Right atrium auricular region (tissue), 2 donors: ENCODE measurements at places on chromosomes 1 and 21.

DNA sequence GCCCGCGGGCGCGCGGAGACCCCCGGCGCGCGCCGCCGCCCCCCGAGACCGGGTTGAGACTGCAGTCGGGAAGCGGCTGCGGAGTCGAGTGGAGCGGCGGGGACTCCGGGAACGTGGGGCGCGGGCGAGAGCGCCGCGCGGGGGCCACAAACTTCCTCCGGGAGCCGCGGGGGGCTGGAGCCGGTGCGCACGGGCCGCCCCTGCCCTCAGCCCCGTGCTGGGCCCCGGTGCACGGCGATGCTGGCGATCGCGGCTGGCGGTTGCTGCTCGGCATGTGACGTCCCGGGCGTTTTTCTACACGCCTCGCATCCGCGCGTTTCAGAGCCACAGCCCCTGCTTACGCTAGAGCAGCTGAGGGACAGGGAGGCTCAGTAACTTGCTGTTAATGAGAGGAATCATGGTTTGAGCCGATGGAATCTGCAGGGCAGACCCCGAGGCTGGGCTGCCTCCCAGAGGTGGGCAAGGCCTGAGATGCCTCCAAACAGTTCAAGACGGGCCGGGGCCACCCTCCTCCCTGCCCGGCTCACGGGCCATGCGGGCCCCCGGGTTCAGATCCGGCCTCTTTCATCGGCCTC lies 520 bp downstream of the TMEM201 start:
- DNase-seq, result no peak

- DNase-seq, result no peak
These were observed 17.2 kb upstream of the CXADR start for GRCh38 chr21:17495680-17496079.

DNA sequence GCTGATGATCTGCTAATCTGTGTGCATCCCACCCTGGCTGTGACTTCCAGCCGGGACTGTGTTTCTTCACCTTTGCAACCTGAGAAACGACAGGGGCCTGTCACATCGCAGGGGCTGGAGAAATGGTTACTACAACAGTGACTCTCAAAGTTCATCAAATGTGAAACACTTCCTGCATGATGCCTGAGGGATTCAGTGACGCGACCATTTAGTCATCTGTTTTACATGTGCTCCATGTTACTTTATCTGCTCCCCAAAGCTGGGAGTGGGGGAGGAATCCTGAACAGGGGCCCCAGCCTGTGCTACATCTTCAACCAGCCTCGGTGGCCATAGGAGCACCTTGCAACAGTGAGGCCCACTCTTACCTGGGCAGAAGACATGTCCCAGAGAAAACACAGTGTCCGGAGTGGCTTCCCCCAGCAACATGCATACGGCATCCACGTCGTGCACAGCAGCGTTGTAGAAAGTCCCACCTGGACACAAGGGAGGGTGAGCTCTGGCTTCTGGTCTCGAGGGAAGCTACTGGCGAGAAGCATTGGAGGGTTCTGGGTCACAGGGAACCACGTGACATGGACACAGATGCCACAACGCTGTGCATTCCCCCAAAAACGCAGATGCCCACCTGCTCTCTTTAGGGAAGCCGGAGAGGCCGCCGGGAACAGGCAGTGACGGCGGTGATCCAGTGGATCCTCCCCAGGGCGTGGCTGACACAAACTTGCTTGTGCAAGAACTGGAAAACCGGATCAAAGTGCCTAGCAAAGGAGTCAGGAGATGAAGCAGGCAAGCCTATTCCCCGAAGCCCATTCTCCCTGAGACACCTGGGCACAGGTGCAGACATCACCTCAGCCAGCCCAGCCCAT lies 9.6 kb upstream of the CCDC27 start:
- no peak for DNase-seq

- DNase-seq, result no peak
These were observed 27.9 kb upstream of the KCNA2 start for GRCh38 chr1:110634086-110634454.

DNA sequence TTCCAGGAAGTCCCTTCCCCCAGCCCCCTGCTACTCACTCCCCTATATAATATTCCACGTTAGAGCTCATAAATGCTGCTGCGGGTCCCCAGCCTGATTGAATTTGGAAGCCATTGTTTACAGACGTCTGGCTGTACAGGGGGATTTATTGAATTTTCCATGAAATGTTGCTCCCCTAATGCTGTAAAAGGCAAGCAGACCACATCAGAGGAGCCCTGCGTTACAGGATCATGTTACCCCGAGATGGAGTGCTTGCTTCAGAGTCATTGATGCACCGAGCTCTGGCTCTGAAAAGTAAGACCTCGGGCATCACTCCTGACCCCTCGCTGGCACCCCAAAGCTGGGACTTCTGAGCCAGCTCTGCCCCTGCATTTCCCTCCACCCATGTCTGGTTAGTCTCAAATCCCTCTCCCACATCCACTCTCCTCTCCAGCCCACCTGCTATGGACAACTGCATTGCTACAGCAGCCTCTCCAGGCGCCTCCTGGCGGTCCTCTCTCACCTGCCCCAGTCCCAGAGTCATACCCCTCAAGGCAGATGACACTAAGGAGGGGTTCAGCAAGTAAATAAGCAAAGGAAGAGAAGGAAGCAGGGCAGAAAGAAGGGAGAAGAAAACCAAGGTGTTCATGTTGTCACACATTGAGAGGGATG lies 127.8 kb downstream of the TMEM53 start:
- no peak for DNase-seq

DNA sequence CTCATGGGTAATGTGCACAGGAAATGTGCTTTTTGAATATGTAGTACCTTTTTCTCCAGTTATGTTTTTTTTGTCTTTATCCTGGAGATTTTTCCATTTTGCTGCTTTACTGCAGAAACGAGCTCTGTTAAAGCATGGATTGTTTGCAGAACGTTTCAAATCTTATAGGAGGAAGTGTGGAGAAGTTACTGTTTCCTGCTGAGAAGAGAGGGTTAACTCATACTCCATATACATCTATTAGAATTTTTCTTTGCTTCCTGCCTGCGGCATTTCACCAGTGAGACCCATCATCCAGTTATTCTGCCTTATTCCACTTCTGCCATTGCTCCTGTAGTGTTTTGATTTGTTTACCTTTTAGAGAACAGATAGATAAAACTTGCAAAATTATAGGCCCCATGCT lies 2.0 kb downstream of the RPRD2 start:
- DNase-seq, result no peak

GRCh38 chr1:45669859-45670655 lies 16.3 kb downstream of the GPBP1L1 start:
- no peak for DNase-seq

- no peak for DNase-seq
These were observed 1.9 kb downstream of the DDAH1 start for GRCh38 chr1:85462931-85463649.

GRCh38 chr1:202804126-202804525 lies 4.1 kb downstream of the KDM5B start:
- DNase-seq, result no peak

GRCh38 chr1:47532921-47533792 lies 95.3 kb downstream of the FOXD2 start:
- peak; percentile 58 for DNase-seq

DNA sequence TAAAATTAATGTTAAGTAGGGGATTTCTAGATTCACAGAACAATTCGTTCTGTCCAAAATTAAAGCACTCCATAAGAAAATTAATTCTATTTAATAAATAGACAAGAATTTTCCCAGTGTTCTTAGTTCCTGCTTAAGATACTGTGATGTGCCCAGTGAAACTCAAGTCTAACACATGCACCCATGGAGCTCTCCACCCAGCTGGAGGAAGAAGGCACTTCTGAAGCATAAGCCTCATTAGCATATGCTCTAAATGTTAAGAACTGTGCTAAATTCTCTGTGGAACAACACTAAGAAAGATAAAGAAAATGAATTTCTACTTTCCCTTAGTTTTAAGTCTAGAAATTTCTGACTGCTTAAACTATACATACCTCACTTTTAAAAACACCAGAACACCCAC lies 71.2 kb downstream of the TTLL7 start:
- no peak for DNase-seq

- DNase-seq, result no peak
These were observed 147.4 kb downstream of the PDE4B start for GRCh38 chr1:65940126-65940525.

DNA sequence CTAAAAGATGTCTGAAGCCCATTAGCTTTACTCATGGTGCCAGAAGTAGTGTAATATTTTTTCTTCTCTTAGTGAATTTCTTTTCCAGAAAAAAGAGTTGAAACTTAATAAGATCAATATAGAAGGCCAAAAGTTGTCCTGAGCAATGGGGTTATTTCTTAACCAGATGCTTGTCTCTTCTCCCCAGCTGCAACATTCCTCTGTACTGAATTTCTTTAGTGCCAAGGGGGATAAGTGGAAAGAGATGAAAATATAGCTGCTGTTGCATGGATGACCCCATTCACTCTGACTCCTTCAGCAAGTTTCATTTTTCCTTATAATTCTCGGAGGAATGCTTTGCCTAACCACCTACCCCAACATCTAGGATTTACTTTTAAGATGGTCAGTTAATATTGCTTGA lies 675.0 kb downstream of the USP25 start:
- no peak for DNase-seq

DNA sequence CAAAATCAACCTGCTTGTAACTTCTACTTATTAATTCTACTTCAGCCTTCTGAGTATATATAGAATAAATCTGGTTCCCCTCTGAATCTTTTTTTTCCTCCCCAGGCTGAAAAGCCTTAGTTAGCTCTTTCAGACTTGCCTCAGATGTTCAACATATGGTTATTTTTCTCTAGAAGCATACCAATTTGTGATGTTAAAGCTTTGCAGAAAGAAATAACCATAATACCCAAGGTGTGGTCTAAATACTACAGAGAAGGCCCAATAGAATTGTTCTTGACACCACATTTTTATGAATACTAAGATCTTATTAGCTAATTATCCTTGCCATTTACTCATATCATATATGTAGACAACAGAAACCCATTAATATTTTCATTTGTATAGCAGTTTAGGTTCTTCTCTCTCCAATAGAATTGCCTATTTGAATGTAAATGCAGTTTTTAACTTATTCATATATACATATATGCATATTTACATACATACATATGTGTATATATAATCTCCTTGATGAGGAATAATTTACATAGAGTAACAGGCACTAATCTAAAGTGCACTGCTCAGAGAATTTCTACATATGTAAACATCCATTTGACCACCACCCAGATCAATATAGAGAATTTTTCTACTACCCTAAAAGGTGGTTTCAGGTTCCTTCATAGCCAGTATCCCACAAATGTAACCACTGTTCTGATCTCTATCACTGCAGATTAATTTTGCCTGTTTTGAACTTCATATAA lies 175.2 kb upstream of the IVNS1ABP start:
- no peak for DNase-seq

GRCh38 chr1:173886746-173887611 lies 18.8 kb downstream of the ZBTB37 start:
- no peak for DNase-seq

DNA sequence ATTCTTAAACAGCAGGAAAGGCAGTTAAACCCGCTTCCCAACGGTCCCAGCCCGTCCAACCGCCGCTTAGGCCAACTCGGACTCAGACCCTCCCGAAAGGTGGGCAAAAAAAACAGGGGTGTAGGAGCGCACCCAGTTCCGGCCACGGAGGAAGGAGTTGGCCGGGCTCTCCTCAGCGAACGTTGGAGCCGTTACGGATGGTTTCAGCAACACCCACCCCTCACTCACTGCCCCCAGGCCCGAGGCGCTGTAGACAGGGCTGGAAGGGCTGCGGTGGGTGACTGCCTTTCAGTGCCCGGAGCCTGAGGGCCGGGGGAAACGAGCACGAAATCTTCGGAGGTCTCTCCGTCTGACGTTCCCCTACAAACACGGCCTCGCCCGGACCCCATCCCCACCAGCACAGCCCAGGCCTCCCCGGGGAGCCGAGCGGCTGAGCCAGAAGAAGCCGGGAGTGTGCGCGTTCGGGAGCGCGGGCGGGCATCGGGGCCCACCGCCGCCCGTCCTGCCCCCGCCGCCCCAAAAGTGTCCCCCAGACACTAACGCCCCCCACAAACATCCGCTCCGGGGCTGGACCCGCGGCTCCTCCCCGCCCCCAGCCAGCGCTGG lies 1.3 kb downstream of the KDM5B start:
- peak; percentile 57 for DNase-seq

DNA sequence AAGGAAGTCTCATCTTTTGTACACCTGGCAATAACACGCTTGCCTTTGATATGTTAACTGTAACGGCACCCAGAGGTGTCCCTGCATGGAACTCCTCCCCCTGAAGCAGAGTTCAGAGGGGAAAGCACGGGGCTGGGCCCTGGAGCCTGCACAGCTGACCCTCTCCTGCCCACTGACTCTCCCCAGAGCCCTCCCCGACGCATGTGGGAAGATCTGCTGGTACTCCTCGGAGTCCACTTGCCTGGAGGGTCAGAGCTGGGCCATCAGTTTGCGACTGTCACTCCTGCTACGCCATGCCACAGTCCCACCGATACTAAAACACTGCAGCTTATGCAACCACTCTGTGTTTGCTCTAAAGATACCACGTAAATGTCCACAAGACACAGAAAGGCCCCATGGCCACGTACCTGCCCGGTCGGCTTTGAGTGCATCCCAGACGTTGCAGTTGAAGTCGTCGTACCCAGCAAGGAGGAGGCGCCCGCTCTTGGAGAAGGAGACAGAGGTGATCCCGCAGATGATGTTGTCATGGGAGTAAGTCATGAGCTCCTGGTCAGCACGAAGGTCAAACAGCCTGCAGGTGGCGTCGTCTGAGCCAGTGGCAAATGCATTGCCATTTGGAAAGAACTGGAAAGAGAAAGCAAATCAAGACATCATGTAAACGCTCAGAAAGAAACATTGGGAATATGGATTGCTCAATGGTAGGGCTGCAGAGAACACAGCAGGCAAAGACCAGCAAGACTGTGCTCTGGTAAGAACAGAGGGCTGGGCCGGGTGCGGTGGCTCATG lies 10.6 kb upstream of the NADK start:
- DNase-seq, result no peak

DNA sequence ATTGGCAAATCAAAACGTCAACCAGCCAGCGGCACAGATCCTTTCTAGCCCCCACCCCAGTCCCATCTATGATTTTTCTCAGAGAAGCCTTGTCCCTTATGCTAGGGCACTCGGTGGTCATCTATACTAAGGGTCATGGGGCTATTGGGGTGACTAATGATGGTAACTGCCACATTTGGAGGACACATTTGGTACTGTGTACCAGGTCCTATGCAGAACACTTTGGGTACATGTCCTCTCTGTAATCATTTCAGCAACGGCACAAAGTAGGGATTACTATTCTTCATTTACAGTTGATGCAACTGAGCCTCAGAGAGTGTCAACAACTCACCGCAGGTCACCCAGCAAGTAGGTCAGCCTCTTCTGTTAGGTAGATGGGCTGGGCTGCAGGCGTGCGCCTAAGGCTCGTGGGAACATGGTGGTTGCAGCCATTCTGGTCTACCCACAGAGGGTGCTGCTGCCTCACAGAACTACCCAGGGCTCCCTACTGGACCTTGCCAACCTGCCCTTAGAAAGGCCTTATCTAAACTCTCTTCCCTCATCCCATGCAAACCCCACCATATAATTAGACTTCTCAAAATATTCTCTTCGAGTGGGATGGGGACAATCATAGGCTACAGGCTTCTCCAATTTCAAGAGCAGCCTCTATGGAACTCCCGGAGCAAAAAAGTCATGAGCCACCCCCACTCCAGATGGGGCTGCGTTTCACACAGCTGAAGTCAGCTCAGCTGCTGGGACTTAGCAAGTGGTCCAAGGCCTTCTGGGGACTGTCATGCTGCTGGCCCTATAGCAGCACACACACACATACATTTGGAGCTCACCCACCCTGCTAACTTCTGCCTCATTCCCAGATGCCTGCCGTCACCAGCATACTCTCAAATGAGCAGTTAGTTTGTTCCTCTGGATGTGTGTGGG lies 5.8 kb upstream of the SDHB start:
- DNase-seq, result no peak

- DNase-seq, result no peak
These were observed 6.2 kb downstream of the ARHGEF2 start for GRCh38 chr1:155971910-155972809.
